DMS79 (cell line): ENCODE measurements at places on chromosomes 1 and 21.

GRCh38 chr21:44063151-44063912 lies 43.9 kb upstream of the PWP2 start:
- DNase-seq, result no peak

GRCh38 chr1:181483285-181484195 lies at the start of gene CACNA1E:
Gene CACNA1E, plus strand, starts transcription at chr1:181483517. Its CDS starts 228 bp downstream, at chr1:181483745.
- DNase-seq, result peak; percentile 28

GRCh38 chr1:119040906-119041305 lies 52.8 kb upstream of the TBX15 start:
- no peak for DNase-seq

- DNase-seq, result no peak
These were observed 177.2 kb downstream of the SMYD3 start for GRCh38 chr1:246329900-246330299.

- DNase-seq, result no peak
These were observed 207.1 kb downstream of the HIVEP3 start for GRCh38 chr1:41711581-41711980.

- no peak for DNase-seq
These were observed 5.9 kb upstream of the MEF2D start for GRCh38 chr1:156506450-156506849.

GRCh38 chr1:202279806-202280205 lies 61.9 kb downstream of the UBE2T start:
- DNase-seq, result no peak

DNA sequence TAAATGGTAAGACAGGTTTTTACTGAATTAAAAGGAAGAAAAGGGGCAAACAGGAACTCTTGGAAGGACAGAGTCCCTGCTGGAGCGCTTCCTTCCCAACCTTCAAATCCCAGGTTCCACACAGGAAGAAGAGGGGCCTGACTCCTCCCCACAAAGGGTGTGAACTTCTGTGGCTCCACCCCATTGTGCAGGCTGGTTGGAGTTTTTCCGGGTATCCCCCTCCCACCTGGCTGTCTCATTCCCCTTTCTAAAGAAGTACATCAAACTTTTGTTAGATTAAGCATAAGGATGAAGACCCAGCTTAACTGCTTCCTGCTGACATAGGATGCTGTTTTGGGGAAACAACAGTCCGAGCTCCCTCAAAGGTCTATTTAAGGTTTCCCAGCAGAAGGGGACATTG lies 187.7 kb downstream of the FCRL5 start:
- DNase-seq, result no peak

GRCh38 chr21:15276243-15276642 lies 211.4 kb upstream of the NRIP1 start:
- no peak for DNase-seq

- no peak for DNase-seq
These were observed 36.0 kb upstream of the IRF2BP2 start for GRCh38 chr1:234645964-234646363.

DNA sequence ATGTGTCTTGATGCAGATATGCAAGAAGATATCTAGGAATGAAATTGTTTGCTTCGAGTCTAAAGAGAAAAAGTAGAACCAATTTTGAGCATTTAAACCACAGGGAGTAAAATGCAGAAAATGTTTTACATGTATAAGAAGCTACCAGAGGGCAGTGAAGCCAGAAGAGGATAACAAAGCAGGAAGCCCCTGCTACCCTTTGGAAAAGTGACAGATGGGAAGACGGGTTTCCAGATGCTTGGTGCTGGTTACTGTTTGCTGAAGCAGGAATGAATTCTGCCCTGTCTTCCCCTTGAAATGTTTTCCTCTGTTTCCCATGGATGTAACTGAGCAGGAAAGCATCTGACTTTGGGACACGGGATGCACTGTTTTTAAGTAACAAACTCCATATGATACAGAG lies 822.2 kb downstream of the MRPL39 start:
- DNase-seq, result no peak

DNA sequence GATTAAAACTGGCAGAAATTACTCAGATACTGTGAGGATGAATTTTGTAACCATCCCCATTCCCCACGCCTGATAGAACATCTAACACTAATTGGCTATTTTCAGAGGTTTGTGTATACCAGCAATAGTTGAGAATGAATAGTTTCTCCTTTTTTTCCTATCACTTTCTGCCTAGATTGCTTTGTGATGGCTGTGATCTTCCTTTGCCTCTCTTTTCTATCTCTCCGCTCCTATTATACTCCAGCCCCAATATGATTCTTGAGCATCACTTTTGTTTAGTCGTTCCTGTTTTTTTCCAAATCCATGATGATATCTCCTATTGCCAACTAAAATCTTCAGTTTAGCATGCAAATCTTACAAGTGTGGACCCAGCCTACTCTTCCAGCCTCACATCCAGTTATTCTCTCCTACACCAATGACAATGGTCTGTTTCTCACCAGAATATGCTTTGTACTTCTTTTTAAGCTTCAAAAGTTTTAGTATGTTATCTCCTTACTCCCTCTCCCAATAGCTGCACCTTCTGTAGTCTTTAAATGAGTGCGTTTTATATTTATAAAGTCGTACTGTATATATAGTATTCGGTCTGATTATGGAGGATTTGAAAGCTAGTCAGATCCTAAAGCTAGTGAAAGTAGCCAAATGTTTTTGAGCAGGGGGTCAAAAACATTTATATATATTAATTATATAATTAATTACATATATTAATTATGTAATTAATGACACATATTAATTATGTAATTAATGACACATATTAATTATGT lies 25.2 kb downstream of the MAGI3 start:
- DNase-seq, result no peak

- peak; percentile 93 for DNase-seq
These were observed 28.8 kb downstream of the SPSB1 start for GRCh38 chr1:9321480-9321849.

GRCh38 chr21:44940116-44940631 lies 345 bp downstream of the SLX9 start:
- DNase-seq, result no peak

DNA sequence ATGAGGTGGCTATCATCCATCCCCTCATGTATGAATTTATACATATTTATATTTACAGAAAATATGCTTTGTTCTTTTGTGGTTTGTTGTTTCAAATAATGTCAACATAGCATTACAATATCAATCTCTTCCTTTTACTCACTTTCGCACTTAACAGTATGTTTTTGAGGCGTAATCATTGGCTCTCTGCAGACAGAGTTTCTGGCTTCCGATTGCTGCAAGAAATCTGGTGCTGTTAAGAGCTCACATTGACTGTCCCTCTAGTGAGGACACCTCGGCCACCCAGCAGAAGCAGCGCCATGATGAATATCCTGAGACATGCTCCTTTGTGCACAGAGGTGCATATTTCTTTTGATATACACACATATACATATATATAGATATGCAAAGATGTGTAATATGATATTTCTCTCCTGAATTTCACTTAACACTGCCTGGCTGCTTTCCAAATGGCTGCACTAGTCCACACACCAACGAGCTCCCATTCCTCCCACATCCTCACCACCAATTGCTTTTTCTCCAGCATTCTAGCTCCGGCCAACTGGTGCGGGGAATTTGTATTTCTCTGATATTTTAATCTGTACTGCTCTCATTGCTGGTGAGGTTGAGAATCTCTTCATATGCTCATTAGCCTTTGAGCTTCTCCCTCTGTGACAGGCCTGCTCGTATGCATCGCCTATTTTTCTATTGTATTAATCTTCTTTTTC lies 248.4 kb downstream of the SIPA1L2 start:
- DNase-seq, result no peak

DNA sequence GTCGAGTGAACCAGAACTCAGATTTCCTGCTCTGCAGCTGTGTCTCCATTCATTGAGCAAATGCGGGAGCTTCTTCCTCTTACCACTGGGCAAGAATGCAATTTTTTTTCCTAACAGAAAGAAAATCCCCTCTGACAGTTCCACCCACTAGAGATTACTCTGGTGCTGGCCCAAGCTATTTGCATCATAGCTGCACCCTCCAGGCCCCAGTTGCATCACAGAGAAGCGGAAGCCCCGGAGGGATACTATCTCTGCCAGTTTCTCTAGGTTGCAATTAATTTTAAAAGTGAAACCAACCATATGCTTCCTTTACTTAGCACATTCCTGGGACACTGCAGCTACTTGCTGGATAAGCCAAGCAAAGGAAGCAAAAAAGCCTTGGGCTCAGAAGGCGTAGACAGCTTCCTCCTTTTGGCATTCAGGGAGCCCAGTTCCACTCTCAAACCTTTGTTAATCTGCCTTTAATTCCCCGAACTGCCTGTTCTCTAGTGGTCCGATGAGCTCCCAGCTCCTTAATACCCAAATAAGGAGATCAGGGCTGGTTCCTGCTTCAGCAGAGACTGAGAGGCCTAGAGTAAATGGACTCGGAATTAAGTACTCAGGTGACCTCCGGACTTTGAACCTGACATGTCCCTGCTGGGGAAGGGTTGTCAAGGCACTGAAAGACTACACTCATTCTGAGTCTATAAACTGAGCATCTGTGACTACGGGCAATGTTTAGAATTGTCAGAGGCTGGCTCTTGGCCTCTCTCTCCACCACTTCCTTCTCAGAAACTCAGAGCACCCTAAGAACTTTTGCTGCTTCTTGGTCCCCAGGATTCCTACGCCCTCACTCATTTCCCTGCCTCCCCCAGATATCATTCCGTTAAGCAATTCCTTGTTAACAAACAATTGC lies 72.5 kb upstream of the TNFSF18 start:
- DNase-seq, result no peak

GRCh38 chr1:208251911-208252835 lies 8.0 kb upstream of the PLXNA2 start:
- no peak for DNase-seq

GRCh38 chr21:35316933-35317332 lies 267.8 kb upstream of the RUNX1 start:
- no peak for DNase-seq

GRCh38 chr1:18957532-18958300 lies 1.2 kb upstream of the IFFO2 start:
- DNase-seq, result no peak

DNA sequence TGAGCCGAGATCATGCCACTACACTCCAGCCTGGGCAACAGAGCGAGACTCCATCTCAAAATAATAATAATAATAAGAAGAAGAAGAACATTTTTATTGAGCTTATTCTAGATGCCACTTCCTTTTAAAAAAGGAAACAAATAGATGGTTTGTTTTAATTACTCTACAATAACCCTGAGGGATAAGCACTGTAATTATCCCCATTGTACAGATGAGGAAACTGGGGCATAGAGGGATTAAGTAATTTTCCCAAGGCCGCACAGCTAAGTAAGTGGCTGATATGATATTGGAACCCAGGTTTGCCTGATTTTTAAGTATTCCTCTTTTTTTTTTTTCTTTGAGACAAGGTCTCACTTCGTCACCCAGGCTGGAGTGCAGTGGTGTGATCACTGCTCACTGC lies 58.5 kb upstream of the LRIG2 start:
- DNase-seq, result no peak

- DNase-seq, result no peak
These were observed 18.5 kb upstream of the OR10J5 start for GRCh38 chr1:159554261-159554660.

- no peak for DNase-seq
These were observed 46.6 kb upstream of the TTC34 start for GRCh38 chr1:2848006-2848670.

GRCh38 chr1:108828074-108828961 lies 28.6 kb downstream of the AKNAD1 start:
- no peak for DNase-seq

GRCh38 chr1:43293896-43294760 lies 6.7 kb upstream of the TIE1 start:
- no peak for DNase-seq

GRCh38 chr21:35565204-35565611 lies 495.1 kb downstream of the SETD4 start:
- no peak for DNase-seq

GRCh38 chr1:74763807-74764206 lies 30.9 kb downstream of the TYW3 start:
- DNase-seq, result no peak

GRCh38 chr1:3716351-3716750 lies 35.9 kb upstream of the CCDC27 start:
- DNase-seq, result no peak

- DNase-seq, result no peak
These were observed 194.8 kb downstream of the DAB1 start for GRCh38 chr1:57229076-57229475.

DNA sequence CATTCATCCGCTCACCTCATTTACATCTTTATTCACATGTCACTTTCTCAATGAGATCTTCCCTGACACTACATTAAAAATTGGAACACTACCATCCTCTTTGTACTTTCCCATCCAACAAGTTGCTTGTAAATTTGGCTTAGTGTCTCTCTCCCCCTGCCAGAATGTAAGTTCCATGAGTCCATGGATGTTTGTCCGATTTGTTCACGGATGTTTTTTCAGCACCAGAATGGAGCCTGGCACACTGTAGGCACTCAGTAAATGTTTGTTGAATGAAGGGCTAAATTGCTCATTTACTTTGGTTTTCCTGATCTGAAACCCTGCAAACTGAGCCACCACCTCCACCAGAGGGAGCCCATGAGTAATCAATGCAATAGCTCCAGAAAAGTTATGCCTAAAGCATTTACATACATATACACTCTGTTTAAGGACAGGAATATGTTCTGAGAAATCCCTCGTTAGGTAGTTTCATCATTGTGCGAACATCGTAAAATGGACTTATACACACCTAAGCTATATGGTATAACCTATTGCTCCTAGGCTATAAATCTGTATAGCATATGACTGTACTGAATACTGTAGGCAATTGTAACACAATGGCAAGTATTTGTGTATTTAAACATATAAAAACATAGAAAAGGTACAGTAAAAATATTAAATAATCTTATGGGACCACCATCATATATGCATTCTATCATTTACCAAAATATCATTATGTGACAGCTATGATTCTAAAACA lies 2.8 kb upstream of the EYA3 start:
- DNase-seq, result peak; percentile 24

GRCh38 chr1:160309571-160309970 lies 24.6 kb upstream of the PEX19 start:
- DNase-seq, result no peak

DNA sequence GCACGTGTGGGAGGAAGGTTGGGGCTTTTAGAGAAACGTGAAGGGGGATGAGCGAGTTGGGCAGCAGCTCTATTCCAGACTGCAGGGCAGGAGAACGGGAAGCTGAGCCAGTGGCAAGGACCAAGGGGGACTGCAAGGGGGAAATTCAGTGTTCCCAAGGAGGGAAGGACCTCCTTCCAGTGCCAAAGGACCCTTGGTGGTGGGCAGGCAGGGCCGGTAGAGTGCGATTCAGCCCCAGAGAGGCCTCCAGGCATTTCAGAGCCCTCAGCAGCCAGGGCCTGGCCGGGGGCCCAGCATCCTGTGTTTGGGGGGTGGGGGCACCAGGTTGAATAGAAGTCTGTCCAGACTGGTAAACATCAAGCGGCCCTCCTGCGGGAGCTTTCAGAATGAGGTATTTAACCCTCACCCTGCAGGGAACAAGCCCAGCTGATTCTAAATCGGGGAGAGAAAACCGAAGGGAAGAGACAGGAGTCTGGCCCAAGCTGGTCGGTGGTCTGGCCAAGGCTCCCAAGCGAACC lies 2.3 kb downstream of the COL9A2 start:
- DNase-seq, result no peak

- DNase-seq, result no peak
These were observed 14.6 kb downstream of the ARHGEF10L start for GRCh38 chr1:17553975-17554700.

GRCh38 chr1:26126321-26127084 lies 14.9 kb downstream of the PDIK1L start:
- peak; percentile 98 for DNase-seq
